Spleen (tissue), 13 donors: ENCODE measurements at places on chromosomes 1 and 21. TPM values are rescaled to one million over a fixed set of nuclear protein-coding genes. Genes with fewer than 3 reads are reported as not detected.

The CFHR3 gene
- 0.80 TPM for polyA plus RNA-seq

DNA sequence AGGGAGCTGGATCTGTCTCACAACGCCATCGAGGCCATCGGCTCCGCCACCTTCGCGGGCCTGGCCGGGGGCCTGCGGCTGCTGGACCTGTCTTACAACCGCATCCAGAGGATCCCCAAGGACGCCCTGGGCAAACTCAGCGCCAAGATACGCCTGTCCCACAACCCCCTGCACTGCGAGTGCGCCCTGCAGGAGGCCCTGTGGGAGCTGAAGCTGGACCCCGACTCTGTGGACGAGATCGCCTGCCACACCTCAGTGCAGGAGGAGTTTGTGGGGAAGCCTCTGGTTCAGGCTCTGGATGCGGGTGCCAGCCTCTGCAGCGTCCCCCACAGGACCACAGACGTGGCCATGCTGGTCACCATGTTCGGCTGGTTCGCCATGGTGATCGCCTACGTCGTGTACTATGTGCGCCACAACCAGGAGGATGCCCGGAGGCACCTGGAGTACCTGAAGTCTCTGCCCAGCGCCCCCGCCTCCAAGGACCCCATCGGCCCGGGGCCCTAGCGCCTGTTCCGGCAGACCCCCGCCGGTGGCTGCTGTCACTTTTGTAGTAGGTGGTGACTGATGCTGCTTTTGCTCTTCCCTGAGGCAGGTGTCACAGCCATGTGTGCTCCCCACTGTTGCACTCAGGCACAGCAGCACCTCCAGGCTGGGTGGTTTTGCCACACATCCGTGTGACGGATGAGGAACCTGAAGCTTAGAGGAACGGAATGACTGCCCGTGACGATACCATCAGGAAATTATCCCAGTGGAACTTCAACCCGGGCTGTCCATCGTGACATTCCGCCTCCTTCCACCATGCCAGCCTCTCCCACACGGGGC lies 1.8 kb downstream of the LRRC3 start:
- no peak for DNase-seq

The KRTAP10-8 gene
- polyA plus RNA-seq, result not detected

The C1orf167 gene
- 0.96 TPM for polyA plus RNA-seq

DNA sequence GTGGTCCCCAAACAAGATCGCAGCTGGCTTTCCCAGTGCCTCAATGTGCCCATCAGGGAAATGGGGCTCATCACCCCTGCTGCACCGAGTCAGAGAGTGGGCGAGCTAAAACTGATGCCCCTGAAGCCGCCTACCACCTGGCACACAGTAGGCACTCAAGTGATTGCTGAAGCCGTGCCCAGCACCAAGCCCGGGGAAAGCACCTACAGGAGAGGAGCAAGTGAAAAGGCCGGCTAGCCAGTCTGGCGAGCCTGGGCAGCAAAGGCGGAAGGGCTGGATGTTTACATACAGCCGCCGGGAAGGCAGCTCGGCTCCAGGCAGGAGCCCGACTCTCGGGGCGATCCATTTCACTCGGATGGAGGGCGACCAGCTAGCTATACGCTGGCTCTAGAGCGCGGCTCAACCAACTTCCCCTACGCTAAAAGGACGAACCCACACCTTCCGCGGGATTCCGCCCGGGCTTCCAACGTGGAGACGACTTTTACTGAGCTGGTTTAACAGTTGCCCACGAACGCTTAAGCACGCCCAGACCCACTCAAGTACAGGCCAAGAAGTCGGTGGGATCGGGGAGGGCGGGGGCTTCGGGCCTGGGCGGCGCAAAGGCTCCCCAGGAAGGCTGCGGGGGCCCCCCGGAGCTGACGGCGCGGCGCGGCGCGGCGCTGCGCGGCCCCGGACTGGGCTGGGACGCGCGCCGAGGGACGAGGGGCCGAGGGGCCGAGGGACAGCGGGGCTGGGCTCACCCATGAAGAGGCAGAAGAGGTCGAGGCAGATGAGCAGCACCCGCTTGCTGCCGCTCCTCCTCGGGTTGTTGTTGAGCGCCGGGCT lies 1.0 kb downstream of the PLPP3 start:
- DNase-seq, result peak; percentile 87
